Hematopoietic multipotent progenitor cell (in vitro differentiated cells): ENCODE measurements at places on chromosomes 4 and X.

DNA sequence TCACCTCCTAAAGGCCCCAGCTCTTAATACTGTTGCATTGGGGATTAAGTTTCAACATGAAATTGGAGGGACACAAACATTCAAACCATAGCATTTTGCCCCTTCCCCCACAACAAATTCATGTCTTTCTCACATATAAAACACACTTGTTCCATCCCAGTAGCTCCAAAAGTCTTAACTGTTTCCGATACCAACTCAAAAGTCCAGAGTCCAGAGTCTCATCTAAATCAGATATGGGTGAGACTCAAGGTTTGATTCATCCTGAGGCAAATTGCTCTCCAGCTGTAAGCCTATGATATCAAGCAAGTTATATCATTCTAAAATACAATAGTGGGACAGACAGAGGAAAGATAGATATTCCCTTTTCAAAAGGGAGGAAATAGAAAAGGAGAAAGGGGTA, 8.7 kb downstream of the SLC9B1 start:
- DNase-seq: no peak

GRCh38 chrX:124518885-124519284, 172.5 kb downstream of the SH2D1A start:
- no peak for DNase-seq

GRCh38 chr4:145293658-145294057, 113.3 kb upstream of the OTUD4 start:
- DNase-seq: no peak

DNA sequence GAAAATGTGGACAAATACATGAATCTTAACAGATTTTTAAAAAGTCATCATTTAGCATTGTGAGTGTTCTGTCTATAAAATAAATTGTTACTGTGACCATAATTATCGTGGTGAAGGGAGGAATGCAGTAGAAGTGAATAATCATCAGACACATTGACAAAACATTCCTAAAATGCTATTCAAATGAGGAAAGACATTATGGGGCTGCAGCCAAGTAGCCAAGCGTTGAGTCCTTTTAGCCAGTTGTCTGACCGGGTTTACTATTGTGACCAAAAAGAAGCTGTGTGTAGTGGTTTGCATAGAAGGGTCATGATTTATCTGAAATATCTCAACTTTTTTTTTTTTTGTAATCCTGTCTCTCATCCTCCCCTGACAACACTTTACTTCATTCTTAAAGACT, 19.5 kb downstream of the WWC2 start:
- no peak for DNase-seq

GRCh38 chr4:53346920-53347852, 18.7 kb downstream of the SCFD2 start:
- DNase-seq: no peak
